ENCODE measurements at places on chromosomes 6 and 20.
A peak's percentile ranks its signal among the peaks of the same experiment; 100 is the strongest.

- peak; percentile 24 for DNase-seq
These were observed at the start of gene HFE for GRCh38 chr6:26087284-26088115. HFE (plus strand) TSS chr6:26087429; CDS start chr6:26087441, 12 bp downstream.

DNA sequence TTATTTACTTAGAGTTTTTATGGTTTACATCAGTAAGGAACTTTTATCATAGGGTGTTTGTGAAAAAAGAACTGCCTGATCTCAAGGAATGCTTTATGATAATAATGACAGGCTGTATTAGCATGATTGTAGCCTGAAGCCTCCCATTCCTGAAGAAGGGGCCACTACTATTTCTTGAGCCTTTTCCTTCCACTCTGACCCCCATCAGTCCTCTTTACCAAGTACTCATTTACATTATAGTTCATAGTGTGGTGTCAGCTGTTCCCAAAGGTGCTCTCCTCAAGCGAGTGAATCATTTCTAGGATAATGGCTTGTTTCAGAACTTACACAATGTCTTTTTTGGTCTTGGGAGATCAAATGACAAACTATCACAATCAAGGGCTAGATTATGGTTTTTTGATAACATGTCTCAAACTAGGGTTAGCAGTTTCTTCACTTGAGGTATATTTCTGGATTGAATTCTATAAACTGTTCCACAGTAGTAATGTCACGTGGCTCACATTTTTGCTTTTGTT lies 283.6 kb downstream of the CDKAL1 start:
- no peak for DNase-seq

DNA sequence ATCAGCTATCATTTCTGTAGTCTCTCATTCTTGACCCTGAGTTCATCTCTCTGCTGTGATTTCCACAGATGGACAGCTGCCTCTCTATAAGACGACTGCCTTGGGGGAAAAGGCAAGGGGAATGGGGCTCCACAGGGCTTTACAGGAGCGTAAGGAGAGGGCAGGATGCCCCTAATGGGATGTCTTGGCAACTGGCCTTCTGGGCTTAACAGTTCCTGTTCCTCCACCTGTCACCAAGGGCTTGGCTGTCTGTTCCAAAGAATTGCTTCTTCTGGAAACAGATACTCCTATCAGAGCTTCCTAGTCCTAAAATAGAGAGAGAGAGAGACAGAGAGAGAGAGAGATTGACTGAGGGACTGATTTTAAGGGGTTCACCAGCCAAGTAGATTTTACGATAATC lies 181.9 kb downstream of the TMEM200A start:
- DNase-seq = no peak

- DNase-seq = no peak
These were observed 311.6 kb downstream of the MMUT start for GRCh38 chr6:49151461-49151860.

DNA sequence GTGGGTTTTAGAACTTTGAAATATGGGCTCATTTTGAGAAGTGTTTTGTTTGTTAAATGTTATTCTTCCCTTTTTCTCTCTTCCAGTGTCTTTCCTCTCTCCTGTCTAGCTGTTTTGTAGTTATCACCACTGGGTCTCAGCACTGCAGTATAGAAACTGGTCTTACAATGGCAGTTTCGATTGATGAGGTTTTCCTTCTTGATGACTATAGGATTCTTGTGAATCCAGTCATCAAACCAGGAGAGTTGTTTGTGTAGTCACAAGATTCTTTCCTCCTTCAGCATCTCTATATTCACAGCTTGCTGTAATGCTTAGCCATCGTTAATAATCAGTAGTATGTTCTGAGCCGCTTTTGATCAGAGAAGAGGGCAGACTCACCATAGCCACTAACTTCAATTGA lies 172.3 kb downstream of the OGFRL1 start:
- DNase-seq = no peak

- DNase-seq = no peak
These were observed 253.5 kb downstream of the QKI start for GRCh38 chr6:163668061-163668426.

- DNase-seq = no peak
These were observed 186.9 kb downstream of the LMBRD1 start for GRCh38 chr6:69609836-69610472.

DNA sequence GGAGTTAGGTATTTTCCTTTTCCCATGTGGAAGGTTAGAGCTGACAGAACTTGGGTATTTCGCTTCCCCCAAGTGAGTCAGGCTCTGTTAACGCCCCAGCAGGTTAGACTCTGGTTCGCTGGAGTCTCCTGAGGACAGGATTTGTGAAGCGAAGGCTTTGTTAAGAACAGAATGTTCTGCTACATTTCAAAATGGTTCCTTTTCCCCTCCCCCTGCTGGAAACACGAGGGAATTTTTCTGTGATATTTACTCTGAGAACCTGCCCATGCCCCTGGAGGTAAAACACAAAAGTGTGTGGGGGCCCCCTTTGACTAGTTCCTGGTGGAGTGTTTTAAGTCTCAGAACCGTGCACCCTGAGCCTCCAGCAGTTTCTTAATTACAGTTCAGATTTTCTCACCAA lies 731.4 kb upstream of the CITED2 start:
- DNase-seq = no peak

- peak; percentile 21 for DNase-seq
These were observed 4.5 kb downstream of the PRDM13 start for GRCh38 chr6:99611148-99611547.

- no peak for DNase-seq
These were observed 61.3 kb downstream of the SAMD5 start for GRCh38 chr6:147569788-147570187.

- no peak for DNase-seq
These were observed 43.5 kb upstream of the ENPP1 start for GRCh38 chr6:131764350-131764749.

- no peak for DNase-seq
These were observed 57.3 kb upstream of the MLIP start for GRCh38 chr6:54053881-54054391.
